ENCODE measurements at places on chromosomes 6 and 20.

GRCh38 chr6:117513778-117514365 lies 31.4 kb downstream of the DCBLD1 start:
- DNase-seq, result no peak

DNA sequence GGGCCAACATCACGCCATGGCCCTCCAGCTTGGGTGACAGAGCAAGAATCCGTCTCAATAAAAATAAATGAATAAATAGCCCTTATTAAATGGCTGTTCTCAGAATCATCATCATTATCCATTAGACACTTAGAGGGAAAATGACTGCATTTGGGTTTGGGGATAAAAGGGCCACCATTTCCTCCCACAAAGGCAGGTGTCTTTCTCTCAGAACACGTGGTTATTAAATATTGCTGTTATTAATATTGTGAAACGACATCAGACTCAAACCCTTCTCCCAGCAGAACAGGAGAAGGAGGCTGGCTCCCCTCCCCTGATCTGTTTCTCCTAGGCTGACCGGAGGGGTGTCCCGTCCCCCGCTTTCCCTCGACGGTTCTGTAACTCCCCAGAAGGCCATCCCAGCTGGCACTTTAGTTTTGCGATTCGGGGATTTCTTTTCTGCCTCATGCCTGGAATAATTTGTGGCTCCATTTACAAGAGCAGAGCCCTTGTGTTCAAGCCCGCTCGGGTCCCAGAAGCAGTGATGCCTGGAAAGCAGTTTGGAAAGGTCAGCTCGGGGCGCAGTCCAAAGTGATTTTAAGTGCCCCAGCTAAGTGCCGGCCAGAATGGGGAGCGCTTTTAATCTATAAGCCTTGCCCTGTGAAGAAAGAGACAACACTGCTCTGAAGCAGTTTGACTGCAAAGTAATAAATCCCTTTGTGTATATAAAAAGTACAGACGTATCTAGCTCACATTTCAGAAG lies 41.9 kb downstream of the EYA2 start:
- DNase-seq, result no peak

DNA sequence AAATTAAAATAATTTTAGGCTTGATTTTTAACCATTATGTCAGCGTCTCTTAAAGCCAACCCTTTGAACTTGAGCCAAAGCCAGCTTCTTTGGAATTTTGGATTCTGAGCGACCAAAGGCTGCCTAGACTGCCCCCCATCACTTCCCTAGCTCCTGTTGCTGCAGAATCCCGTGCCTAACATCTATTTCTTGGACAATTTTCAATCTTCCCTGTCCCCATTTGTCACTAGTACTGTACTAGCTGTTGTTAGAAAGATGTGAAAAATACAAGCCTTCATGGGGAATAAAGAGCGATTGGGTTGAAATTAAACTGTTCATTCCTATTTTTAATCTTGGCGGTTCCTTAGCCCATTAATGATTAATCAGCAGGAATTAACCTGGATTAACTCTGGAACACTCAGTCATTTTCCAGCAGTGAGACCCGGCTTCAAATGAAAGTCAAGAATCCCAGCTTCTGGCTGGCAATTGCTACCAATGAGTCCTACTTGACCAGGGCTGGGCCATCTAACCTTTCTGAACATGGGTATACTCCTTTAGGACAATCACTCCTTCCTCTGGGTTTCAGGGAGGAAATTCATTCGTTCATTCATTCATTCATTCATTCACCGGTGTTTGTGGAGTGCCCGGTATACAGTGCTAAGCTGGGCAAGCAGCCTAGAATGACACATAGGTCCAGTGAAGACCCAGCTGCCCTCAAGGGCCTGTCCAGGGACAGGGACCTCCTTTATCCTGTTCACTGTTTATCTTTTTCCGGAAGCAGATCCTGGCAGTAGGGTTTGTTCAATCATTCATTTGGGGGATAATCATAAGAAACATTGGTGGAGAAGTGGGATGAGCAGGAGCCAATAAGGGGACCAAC lies 1.4 kb upstream of the RRBP1 start:
- DNase-seq, result no peak

- no peak for DNase-seq
Observed at GRCh38 chr6:16059496-16059895, 69.4 kb upstream of the MYLIP start.

GRCh38 chr20:63238514-63239125 lies 2.9 kb downstream of the BIRC7 start:
- DNase-seq, result no peak

GRCh38 chr20:63456429-63457284 lies 15.8 kb downstream of the KCNQ2 start:
- no peak for DNase-seq
